GM12892 (cell line): ENCODE measurements at places on chromosomes 3 and 15.

GRCh38 chr3:27642796-27643195 lies 79.3 kb downstream of the EOMES start:
- DNase-seq, result no peak

- DNase-seq, result no peak
Observed at GRCh38 chr3:105822171-105823123, 46.4 kb downstream of the CBLB start.

- no peak for DNase-seq
Observed at GRCh38 chr3:110946810-110947209, 124.8 kb upstream of the NECTIN3 start.

DNA sequence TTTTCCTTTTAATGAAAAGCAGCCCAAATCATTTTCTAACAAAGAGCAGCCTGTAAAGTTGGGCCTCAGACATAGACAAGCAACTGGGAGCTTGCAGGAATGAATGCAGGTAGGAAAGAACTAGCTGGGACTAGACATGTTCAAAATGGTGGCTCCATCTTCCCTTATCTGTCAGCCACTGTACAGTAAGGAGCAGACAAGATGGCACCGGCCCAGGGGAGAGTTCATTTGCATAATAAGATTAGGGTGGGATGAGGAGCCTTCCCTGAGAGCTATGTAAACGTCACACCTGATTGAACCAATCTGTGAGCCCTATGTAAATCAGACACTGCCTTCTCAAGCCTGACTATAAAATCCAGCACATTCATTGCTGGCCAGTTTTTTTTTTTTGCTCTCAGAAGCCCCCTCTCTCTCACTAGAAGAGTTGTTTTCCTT lies 59.7 kb upstream of the GK5 start:
- no peak for DNase-seq

- DNase-seq, result no peak
Observed at GRCh38 chr3:168436245-168436724, 340.6 kb upstream of the GOLIM4 start.

- DNase-seq, result no peak
Observed at GRCh38 chr3:198064420-198064819, 104.4 kb downstream of the LMLN start.

- DNase-seq, result no peak
Observed at GRCh38 chr15:87910301-87910700, 346.2 kb downstream of the NTRK3 start.

GRCh38 chr15:82159922-82160321 lies 102.6 kb downstream of the EFL1 start:
- DNase-seq, result no peak

DNA sequence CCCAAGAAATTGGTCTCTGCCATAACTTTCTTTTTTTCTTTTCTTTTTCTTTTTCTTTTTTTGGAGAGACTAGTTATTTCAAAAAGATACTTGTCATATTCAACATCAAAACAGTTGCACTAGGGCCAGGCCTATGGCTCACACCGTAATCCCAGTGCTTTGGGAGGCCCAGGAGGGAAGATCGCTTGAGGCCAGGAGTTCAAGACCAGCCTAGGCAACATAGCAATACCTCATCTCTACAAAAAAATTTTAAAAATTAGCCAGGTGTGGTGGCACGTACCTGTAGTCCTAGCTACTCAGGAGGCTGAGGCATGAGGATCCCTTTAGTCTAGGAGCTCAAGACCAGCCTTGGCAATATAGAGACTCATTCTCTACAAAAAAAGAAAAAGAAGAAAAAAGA lies 49.0 kb upstream of the GNB5 start:
- DNase-seq, result no peak

DNA sequence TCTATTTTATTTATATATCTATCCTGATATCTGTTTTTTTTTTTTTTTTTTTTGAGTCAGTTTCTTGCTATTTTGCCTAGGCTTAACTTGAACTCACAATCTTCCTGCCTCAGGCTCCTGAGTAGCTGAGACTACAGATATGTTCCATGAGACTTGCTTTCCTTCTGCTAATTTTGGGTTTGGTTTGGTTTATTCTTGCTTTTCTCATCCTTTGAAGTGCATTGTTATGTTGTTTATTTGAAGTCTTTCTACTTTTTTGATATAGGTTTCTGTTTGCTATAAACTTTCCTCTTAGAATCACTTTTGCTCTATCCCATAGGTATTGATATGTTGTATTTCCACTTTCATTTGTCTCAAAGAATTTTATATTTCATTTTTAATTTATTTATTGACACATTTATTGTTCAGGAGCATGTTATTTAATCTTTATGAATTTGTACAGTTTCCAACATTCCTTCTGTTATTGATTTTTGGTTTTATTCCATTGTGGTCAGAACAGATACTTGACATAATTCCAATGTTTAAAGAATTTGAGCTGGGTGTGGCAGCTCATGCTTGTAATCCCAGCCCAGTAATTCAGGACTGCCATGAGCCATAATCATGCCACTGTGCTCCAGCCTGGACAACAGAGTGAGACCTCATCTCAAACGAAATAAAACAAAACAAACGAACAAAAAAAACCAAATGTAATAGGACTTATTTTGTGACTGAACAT lies 62.3 kb upstream of the PLSCR4 start:
- no peak for DNase-seq

- no peak for DNase-seq
Observed at GRCh38 chr3:151203051-151203420, at the start of gene GPR171. GPR171 (minus strand) TSS chr3:151203216; CDS start chr3:151199386, 3,830 bp downstream.

DNA sequence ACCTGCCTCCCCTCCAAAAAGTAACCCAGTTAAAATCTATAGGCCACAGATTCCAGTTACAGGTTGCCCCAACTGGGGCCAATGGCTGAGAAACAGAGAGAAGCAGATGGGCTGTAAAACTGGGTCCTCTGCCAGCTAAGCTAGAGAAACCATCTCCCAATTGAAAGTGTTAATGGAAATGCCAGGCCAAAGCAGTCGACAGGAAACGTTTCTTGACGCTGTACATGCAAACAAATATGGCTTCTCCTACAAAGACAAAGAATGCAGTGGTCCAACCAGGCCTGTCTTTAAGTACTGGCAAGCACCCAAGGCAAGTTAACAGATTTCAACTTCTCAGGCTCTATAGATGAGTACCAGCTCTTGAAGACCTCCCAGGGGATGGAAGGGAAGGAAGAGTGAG lies 71.3 kb downstream of the MAGI1 start:
- no peak for DNase-seq

- DNase-seq, result no peak
Observed at GRCh38 chr3:166445865-166446264, 608.6 kb upstream of the BCHE start.

GRCh38 chr3:12188681-12189287 lies 30.1 kb upstream of the TIMP4 start:
- DNase-seq, result no peak

DNA sequence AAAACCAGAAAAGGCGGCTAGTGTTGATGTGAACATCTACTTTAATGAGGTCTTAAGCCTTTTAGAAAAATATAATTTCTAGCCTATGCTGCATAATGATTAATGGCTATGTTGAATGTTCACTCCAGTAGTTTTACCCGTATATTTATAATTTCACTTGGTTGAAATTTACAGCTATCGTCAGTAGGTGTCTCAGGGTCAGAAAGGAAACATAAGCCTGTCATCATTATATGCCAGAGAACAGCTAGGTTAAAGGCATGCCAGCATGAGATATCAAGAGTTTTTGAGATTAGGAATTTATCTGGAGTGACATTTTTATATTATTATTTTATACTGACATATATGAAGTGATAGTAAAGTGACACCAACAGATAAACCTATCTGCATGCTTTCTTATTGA lies 904.1 kb downstream of the OTOL1 start:
- no peak for DNase-seq

DNA sequence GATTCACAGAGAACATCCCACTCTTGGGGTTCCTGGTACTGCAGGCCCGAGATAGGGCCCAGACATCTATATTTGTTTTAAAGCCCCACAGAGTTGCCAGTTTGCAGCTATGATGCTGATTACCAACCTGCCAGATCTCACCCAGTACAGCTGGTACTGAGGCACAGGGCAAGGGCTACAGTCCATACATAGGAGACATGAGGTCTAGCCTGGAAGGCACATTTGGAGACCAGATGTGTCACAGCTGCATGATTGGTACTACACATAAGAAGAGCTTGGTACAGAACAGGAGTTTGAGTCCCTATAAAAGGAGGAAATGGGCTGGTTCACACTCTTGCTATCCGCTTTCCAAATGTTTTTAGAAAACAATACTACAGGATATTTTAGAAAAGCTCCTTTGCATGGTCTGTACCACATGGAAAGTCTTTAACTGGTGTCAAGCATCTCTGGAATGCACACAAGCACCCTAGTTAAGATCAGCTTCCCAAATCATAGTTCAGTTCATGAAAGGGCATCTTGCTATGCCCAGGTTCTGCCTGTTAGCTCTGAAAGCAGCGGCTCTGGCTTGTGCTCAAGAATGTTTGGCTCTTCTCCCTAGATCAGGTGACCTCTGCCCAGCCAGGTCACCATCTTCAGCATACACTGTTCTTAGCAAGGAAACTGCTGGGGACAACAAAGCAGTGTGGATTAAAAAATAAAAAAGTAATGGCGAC lies 20.6 kb downstream of the MTMR14 start:
- no peak for DNase-seq

DNA sequence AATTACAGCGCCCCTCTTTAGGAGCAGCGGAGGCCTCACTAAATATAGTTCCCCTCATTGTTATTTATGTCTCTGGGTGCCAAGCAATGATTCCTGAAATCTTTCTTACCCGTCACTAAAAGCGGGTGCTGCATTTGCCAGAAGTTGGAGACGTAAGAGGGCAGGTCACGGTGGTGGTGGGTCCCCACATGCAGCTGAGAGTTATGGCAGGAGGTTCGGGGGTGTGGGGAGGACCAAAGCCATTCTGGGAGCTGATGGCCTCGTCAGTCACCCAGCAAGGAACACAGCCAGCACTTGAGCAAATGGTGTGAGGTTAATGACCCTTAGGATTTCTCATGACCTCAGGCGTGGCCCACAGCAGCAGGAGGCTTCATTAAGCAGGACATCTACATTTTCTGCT lies 129.2 kb downstream of the RAB11A start:
- DNase-seq, result no peak

DNA sequence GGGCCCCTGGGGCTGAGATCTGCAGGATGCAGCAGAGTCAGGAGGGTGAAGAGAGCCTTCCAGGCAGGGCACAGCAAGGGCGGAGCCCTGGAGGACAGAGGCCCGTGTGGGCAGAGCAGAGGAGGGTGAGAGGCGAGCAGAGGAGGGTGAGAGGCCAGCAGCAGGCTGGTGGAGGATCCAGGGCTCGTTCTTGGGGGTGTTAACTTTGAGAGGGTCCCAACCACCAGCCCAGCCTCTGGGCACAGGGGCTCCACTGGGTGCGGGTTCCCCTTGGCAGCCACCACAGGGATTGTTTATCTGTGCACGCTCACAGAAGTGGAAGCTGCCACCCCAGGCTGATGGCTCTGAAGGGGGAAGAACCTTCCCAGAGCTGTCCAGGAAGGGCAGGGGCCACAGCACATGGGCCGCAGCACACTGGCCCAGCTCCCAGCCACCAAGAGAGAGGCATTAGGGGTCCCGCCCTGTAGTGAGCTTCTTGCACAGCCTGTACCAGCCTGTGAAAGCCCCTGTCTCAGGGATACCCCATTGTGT lies 9.3 kb upstream of the PLXND1 start:
- DNase-seq, result no peak

- DNase-seq, result no peak
Observed at GRCh38 chr3:186414735-186415419, 52.8 kb upstream of the DGKG start.

DNA sequence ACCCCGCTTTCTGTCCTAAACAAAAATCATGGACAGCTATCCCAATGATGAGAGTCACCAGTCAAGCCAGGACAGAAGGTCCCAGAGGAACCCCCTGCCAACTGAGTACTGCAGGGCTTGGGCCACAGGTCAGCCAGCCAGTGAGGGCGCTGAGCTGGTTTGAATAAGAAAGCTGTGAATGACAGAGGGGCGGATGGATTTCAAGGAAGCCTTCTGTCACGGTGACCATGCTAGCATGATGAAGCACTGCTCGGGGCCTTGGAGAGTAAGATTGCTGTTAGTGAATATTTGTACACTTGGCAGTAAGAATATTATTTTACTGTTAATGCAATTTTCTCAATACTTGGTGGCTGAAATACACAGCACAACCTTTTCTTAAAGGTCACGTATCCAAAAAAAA lies 734.0 kb upstream of the NR2F2 start:
- no peak for DNase-seq

- no peak for DNase-seq
Observed at GRCh38 chr3:130386604-130387263, 41.3 kb downstream of the COL6A5 start.

GRCh38 chr3:177516158-177517011 lies 319.1 kb upstream of the TBL1XR1 start:
- DNase-seq, result no peak

GRCh38 chr15:89332446-89332845 lies 2.2 kb downstream of the POLG start:
- DNase-seq, result no peak
